ENCODE measurements at places on chromosomes 13 and 19.
A peak's percentile ranks its signal among the peaks of the same experiment; 100 is the strongest.

DNA sequence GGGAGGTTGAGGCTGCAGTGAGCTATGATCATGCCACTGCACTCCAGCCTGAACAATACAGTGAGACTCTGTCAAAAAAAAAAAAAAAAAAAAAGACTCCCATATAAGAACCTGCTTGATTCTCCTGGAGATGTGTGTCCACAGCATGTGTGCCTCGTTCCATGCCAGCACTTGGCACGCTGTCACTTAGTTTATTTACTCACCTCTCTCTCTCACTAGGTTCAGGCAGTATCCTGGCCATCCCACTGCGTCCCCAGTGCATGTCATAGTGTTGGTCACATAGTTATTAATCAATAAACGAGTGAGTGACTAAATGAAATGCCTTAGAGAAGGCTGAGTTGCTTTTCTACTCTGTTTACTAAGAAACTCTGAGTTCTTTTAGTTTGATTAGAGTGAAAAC is 79.1 kb upstream of the GPR12 start:
- DNase-seq = no peak

- DNase-seq = no peak
These were observed 725 bp downstream of the FAM124A start for GRCh38 chr13:51222686-51223559.

DNA sequence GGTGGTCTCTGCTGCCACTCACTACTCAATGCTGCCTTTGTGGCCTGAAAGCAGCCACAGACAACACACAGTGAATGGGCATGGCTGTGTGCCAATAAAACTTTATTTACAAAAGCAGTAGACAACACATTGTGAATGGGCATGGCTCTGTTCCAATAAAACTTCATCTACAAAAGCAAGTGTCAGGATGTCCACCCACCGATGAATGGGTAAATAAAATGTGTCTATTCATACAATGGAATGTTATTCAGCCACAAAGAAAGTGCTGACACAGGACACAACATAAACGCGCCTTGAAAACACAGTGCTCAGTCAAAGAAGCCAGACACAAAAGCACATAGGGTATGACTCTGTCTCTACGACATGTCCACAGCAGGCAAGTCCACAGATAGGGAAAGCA is 20.1 kb downstream of the ZSCAN5A start:
- no peak for DNase-seq

GRCh38 chr13:98549006-98549727 is 27.7 kb downstream of the STK24 start:
- peak; percentile 10 for DNase-seq

GRCh38 chr13:28830580-28830979 is 10.4 kb downstream of the MTUS2 start:
- no peak for DNase-seq

GRCh38 chr19:9720541-9720940 is 45.6 kb upstream of the ZNF562 start:
- no peak for DNase-seq

- no peak for DNase-seq
These were observed 123.8 kb downstream of the SIPA1L3 start for GRCh38 chr19:38030686-38031422.

DNA sequence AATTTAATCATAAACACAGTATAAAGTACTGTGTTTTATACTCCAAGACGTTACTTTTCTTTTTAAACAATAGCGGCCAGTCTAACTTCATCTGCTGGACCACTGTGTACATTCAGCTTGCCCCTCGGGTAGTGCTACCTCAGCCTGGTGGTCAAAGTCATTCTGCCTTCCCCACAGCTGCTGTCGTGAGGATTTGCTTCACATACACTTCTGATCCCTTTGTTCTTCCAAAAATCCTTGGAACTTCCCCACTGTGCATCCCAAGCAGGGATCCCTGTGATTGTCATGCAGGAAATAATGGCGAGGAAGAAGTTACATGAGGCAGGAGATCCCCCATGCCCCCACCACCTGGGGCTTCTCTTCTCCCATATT is 234.9 kb upstream of the STARD13 start:
- DNase-seq = no peak

- DNase-seq = no peak
These were observed 98.2 kb upstream of the SCEL start for GRCh38 chr13:77437267-77437666.
